NCI-H1105 (cell line): ENCODE measurements at places on chromosomes 6 and 20.

GRCh38 chr6:34877259-34877658 lies 10.6 kb downstream of the TAF11 start:
- no peak for DNase-seq

DNA sequence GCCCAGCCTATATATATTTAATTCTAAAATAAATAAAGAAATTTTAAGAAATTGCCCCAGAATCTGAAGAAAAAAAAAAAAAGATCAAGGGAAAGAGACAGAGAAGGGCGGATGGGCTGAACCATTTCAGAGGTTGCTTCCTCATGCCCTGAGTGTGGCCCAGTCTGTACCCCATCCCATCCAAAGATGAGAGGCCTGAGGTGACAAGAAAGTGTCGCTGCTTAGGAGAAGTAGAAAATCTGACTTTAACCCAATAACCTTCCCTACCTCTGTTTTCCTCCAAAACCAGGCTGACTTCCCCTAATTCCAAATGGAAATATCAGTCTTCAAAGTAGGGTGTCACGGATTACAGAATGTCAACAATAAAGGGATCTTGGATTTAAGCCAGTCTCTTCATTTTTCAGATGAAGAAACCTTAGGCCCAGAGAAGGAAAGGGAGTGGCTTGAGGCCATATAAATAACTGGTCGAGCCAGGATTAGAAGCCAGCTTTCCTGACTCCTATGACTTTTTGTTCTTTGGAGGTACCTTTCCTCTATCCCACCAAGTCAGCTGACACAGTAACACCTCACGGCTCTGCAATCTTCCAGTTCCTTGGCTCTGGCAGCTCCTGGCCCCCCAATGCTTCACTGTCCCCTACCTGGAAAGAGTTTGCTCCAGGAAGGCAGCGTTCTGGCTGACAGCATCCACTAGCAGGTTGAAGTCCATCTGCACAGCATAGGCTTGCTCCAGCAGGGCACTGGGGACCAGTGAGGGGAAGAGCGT lies 10.1 kb downstream of the GSS start:
- DNase-seq: no peak

DNA sequence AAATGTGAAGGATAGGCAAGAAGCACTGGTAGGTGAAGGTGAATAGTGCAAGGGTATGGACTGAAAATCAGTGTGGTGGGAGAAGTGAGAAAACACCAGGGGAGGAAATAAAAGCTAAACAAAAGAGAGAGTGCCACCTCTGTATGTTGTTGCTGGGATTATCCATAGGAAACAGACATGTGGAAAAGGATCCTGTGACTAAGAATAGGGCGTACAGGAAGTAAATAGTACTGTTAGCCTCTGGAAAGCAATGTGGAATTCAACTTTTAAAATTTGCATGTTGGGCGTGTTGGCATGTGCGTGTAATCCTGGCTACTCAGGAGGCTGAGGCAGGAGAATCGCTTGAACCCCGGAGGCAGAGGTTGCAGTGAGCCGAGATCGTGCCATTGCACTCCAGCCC lies 661.7 kb downstream of the KIF16B start:
- no peak for DNase-seq

GRCh38 chr20:10200330-10200729 lies 18.3 kb upstream of the SNAP25 start:
- no peak for DNase-seq

DNA sequence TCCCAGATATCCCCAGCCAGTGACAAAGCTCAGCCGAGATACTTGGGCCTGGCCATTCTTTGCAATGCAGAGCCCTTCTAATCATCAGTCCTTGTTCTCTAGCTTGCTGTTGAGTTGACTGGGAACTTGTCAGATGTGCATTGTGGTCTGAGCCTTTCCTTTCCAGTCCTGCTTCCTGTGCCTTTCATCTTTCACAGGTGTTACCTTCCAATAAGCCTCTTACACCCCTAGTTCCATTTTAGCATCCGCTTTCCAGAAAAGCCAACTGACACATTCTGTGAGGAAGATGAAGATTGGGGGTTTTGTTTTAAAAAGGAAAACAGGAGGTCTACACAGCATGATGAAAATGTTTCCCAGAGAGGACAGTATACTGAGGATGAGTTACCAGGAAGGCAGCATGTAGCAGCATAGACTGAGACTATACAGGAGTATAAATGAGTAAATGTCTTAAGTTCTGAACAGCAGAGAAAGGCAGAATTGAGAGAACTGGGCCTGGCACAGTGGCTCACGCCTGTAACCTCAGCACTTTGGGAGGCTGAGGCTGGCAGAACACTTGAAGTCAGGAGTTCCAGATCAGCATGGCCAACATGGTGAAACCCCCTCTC lies 5.6 kb upstream of the CEP85L start:
- no peak for DNase-seq

DNA sequence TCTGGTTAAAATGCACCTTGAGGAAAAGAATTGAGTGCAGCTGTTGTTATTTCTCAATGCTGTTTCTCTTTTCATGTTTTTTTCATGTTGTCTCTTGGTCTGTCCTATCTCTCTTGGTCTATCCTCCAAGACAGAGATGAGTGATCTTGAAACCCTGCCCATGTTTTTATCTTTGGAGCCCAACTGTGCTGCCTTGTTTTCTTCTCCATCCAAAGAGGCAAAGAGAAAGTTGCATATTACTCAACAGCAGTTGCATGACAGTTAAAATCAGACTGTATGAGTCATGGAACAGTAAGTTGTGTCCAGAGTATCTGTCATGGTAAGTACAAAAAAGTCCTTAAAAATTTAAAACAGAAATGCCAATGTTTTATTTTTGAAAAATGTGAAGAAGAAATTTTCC lies 26.2 kb downstream of the BCAS1 start:
- no peak for DNase-seq

DNA sequence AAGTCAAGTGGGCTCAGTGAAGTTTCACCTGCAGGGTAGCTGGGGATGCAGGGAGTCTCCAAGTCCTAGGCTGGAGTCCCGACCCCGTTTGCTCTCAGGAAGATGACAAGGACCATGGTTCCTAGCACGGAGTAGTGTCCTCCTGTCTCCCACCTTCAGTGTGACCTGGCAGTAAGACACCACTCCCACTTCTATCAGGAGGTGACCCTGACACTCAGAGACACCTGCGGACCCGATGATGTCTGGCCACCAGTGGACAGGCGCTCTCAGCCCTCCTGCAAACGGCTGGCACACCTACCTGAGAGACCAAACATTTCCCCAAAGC lies 1.1 kb downstream of the SOD2 start:
- DNase-seq: no peak

DNA sequence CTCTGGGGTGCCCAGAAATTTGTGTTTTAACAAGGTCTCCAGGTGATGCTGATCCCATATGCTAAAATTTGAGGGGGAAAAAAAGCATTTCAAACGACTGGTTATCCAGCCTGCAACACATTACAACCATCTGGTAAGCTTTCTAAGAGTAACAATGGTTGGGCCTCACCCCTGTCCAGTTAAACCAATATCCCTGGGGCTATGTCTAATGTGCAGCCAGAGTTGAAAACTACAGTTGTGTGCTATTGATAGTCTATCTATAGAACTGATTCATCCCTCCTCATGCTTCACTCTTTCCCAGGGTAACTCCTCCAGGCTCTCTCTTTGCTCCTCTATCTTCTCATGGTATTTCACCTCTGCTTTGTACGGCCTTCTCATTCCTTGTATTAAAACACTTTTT lies 458.3 kb downstream of the MMUT start:
- DNase-seq: no peak

GRCh38 chr6:67768972-67769371 lies 866.1 kb upstream of the ADGRB3 start:
- DNase-seq: no peak

GRCh38 chr20:19321176-19321575 lies 108.7 kb downstream of the SLC24A3 start:
- no peak for DNase-seq

DNA sequence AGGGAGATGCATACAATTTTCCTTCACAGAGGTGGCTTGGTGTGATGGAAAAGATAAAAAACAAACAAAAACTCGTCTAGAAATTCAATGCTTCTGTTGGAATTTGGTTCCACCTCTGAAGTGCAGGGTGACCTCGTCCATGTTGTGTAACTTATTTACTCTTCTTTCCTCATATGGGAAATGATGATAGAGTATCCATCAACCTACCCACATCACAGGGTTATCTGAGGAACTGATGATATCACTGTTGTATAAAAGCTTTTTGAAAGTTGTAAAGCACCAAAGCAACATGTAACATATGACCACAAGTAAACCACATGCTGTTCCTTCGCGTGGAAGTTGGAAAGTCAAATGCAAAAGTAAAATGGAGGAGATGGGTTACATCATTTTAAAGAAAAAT lies 212.0 kb upstream of the SGK1 start:
- DNase-seq: no peak

GRCh38 chr6:35662999-35663398 lies 25.7 kb downstream of the FKBP5 start:
- no peak for DNase-seq

DNA sequence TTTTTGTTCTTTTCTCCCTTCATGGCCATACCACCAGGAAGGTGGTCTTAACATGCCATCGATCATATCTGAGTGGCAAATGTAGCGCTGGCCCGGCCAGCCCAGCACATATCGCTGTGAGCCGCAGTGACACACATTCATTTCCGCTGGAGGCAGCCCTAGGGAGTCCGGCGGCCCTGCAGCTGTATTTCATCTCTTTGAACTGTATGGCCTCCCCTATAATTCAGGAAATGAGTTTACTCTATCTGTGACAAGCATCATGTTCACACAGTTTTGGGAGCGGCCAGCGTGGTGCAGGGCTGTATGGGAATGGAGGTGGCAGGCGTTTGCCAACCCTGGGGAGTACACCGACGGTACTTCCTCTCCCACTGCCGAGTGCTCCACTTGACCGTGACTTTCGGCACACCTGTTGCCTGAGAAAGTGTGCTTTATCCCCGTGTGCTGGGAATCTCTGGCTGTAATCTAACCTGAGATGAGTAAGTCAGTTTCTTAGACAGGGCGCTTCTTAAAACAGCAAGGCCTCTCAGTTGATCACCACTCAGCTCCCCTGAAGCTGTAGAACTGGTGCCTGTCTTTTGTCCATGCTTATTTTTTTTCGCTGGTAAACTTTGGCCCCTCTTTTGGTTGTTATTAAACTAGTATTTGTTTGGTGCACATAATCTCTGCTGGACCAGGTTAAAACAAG lies 257.1 kb upstream of the TAB2 start:
- DNase-seq: peak; percentile 18

- DNase-seq: peak; percentile 95
Observed at GRCh38 chr6:154510144-154510905, at the start of gene CNKSR3. CNKSR3 (minus strand) TSS chr6:154510685; CDS start chr6:154510114, 571 bp downstream.

DNA sequence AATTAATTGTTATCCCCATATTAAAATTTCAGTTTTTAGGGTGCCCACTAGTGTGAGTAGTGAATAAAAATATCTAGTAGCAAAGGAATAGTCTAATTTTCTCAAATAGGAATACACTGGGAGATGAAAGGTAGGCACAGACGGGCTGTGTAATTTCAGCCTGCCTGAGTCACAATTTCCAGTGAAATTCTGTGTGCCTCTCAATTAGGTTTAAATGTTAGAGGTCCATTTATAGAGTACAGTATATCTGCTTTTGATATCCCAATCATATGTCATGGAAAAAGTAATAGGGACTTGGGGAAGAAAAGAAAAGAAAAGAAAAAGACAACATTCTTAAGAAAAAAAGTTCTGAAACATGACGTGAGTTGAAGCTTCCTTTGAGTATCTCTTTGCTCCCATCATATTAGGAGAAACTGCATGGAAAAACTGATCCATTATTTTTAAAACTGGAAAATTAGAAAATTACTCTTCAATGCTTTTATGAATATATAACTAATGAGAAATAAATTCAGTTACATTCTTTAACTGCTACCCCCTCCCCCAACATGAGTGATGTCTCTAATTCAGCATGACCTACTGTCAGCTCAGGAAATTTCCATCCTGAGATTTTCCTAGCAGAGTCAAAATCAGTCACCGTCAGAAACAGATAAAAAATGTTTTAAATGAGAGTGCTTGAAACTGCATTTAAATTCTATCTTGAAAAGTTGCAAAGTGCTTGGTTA lies 473.8 kb upstream of the HSF2 start:
- DNase-seq: no peak

DNA sequence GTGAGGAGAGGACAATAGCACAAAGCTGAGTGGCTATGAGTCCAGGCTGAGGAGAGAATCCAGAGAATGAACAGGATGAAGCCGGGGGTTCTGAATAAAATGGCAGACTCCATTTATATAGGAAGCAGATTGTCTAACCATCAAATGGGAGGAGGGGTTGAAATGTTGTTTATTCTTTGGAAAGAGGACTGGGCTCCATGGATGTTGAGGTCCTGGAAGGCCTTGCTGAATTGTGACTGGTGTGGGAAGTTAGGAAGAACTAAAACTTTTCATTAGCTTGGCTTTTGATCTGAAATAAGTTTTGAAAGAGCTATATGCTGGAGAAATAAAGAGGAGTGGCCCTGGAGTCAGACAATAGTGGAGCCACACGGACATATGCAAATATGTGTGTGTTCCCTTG lies 647.8 kb downstream of the RNF144B start:
- no peak for DNase-seq

DNA sequence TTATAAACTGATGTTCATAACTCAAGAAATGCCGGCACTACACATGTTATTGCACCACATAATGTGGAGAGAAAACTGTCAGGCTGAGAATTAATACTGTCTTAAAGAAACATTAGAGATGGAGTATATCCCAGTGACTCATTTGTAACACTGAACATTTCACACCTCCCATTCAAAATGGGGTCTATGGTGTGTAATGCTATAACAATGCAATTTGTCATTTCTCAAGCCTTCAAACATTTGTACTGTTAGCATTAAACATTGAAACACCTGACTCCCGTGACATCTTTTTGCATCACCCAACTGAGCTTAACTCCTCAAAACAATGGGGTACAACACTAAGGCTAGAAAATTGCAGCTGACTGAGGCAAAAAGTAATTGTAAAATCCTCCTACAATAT lies 151.7 kb downstream of the DST start:
- no peak for DNase-seq

DNA sequence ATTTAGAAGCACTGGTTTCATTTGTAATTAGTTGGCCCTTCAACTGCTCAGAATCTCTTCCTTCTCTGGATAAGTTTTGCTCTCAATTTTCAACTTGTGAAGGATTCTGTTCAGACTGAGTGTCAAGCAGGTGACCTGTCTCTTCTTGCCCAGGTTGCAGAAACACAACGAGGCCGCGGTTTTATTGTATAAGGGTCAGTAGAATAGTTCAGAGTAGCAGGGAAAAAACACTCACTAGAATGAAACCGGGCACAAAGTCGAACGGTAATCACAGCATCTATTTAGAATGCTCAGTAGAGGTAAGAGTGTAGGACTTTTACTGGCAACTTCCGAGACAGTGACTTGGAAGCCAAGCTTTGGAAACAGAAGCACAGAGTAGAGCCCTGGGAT lies 17.9 kb upstream of the GFOD1 start:
- no peak for DNase-seq

- DNase-seq: no peak
Observed at GRCh38 chr6:11535801-11536230, 1.7 kb upstream of the TMEM170B start.

DNA sequence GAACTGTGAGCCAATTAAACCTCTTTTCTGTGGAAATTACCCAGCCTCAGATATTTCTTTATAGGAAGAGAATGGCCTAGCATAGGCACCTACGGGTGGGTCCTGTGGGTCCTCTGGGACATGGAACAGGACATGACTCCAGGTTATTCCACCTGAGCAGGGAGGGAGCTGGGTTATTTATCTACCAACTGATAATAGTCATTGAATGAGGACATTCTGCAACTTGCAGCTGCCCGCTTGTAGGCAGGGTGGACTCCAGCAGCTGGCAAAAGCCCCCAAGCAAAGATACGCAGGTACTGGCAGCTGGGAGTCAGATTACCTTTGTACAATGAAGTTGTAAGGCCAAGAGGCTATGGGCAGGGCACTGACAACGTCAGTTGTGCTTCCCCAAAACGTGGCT lies 1.4 kb upstream of the BANF2 start:
- no peak for DNase-seq

- DNase-seq: no peak
Observed at GRCh38 chr20:41249411-41250281, 67.9 kb downstream of the ZHX3 start.
